ENCODE measurements at places on chromosomes 12 and 14. TPM values are rescaled to one million over a fixed set of nuclear protein-coding genes. Genes with fewer than 3 reads are reported as not detected.

The CD4 gene
- 2.1 TPM for total RNA-seq

The TAS2R7 gene
- not detected for total RNA-seq

DNA sequence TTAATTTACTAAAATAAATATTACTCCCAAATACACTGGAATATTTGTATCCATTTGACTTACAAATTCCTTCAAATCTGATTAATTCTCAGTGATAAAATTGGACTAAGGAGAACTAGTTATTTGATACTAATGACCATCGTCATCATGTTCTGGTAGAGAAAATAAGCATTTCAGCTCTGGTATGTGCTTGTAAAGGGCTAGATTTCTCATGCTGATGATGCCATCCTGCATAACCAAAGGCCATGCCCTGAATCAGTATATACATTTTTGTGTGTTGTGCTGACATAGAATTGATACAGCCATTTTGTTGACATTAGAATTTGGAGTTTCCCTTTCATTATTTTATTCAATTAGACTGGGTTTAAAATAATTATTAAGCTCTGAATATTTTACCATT lies 148.9 kb downstream of the PCNX1 start:
- peaks cover 85% of the 10 kb centered on the region for H3K36me3 ChIP-seq
- H3K27ac ChIP-seq = no peak overlapping the region
- no peak for DNase-seq
- H3K4me1 ChIP-seq = no peaks in the 10 kb centered on the region

The ACYP1 gene
- total RNA-seq = 22.7 TPM

The CELA1 gene
- total RNA-seq = not detected

- no peak for DNase-seq
- no peak overlapping the region for H3K27ac ChIP-seq
- no peaks in the 10 kb centered on the region for H3K36me3 ChIP-seq
Measured at GRCh38 chr12:100995201-100995600, 200.6 kb downstream of the ANO4 start.

DNA sequence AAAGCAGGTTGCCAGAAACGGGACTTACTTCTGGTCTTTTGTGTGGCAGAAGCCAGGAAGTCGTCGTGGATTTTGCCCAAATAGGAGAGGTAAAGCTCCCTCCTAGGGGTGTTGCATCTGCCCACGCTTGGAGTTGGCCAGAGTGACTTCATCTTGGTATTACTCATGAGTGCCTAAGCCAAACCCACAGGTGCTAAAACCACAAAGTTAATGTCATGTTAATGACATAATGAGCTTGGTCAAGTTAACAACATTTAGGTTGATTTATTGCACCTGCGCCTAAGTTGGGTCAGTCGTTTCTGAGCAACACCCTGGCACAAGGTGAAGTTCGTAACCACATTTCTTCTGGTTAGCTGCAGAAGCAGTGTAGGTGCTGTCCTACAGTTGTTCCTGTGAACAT lies 225.2 kb downstream of the FUT8 start:
- no peaks in the 10 kb centered on the region for H3K4me1 ChIP-seq
- H3K27ac ChIP-seq = no peak overlapping the region
- no peak overlapping the region for H3K4me3 ChIP-seq

Data from Peyer's patch (tissue), 4 donors.